ENCODE measurements at places on chromosomes 6 and 20.

- peak; percentile 58 for DNase-seq
- H3K4me3 ChIP-seq, result no peak overlapping the region
- H3K27ac ChIP-seq, result no peak overlapping the region
- H3K4me1 ChIP-seq, result peaks cover 14% of the 10 kb centered on the region
- H3K27me3 ChIP-seq, result no peaks in the 10 kb centered on the region
These were observed 102.1 kb upstream of the LAMP5 start for GRCh38 chr20:9412309-9412708.

DNA sequence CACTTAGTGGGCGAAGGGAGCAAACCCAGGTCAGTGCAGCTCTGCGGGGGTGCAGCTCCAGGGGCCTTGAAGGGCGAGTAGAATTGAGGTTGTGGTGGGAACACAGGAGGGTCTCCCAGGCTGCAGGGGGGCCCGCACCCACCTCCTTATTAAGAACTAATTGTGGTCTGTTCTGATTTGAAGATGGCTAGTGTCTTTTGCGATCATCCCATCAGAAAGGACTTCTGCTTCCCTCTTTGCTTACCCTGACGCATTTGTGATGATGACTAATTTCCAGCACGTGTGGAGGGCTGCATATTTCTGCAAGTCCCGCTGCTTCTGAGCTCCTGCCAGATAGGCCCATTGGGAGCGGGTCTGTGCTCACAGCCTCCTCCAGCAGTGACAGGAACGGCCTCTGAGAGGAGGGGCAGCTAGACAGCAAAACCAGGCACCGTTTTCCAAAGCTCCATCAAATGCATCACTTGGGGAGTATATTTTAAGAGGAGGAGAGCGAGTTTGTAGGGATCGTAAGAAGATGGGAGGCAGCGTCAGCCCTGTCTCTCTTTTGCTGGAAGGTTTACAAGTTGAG is 268.9 kb downstream of the CDH4 start:
- H3K4me3 ChIP-seq, result no peak overlapping the region
- H3K27me3 ChIP-seq, result no peaks in the 10 kb centered on the region
- H3K36me3 ChIP-seq, result no peaks in the 10 kb centered on the region
- H3K27ac ChIP-seq, result no peak overlapping the region
- DNase-seq, result no peak

- peak overlapping the region; percentile 88 for H3K4me3 ChIP-seq
- H3K27me3 ChIP-seq, result no peaks in the 10 kb centered on the region
- H3K27ac ChIP-seq, result peak overlapping the region; percentile 89
- H3K4me1 ChIP-seq, result 0 out of 2 replicates have a peak, but pooled peaks cover 5% of the 10 kb centered on the region
- H3K36me3 ChIP-seq, result no peaks in the 10 kb centered on the region
These were observed 3.6 kb downstream of the SOX4 start for GRCh38 chr6:21596949-21597682.

GRCh38 chr6:110882274-110882619 is 7.7 kb downstream of the AMD1 start:
- H3K36me3 ChIP-seq, result no peaks in the 10 kb centered on the region
- no peaks in the 10 kb centered on the region for H3K27me3 ChIP-seq
- H3K4me3 ChIP-seq, result peak overlapping the region; percentile 40
- 0 out of 2 replicates have a peak overlapping the region, but pooled peaks have one; percentile 38 for H3K27ac ChIP-seq
- no peak for DNase-seq
- H3K4me1 ChIP-seq, result peaks cover 71% of the 10 kb centered on the region

DNA sequence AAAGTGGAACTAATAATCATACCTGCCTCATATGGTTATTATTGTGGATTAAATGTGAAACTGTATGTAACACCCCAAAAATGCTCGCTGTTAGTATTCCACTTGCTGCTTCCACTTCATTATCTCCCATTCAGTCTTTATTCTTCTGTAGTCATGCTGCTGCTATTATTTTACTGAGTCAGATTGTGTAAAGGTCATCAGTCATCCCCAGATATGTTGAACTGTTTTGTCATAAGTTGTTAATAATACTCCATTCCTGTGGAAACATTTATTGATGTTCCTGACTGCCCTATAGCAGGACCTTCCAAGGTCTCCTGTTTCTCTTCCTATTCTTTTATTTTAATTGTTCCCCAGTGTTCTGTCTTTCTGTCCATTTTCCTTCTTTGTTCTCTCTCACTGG is 1148.3 kb downstream of the EPHA7 start:
- no peak overlapping the region for H3K4me3 ChIP-seq
- H3K27me3 ChIP-seq, result no peaks in the 10 kb centered on the region
- H3K36me3 ChIP-seq, result no peaks in the 10 kb centered on the region
- no peak for DNase-seq
- H3K27ac ChIP-seq, result no peak overlapping the region
- no peaks in the 10 kb centered on the region for H3K4me1 ChIP-seq

GRCh38 chr6:135418040-135418760 is 79.3 kb downstream of the AHI1 start:
- H3K27ac ChIP-seq, result no peak overlapping the region
- no peaks in the 10 kb centered on the region for H3K36me3 ChIP-seq
- no peak overlapping the region for H3K4me3 ChIP-seq
- H3K4me1 ChIP-seq, result no peaks in the 10 kb centered on the region

DNA sequence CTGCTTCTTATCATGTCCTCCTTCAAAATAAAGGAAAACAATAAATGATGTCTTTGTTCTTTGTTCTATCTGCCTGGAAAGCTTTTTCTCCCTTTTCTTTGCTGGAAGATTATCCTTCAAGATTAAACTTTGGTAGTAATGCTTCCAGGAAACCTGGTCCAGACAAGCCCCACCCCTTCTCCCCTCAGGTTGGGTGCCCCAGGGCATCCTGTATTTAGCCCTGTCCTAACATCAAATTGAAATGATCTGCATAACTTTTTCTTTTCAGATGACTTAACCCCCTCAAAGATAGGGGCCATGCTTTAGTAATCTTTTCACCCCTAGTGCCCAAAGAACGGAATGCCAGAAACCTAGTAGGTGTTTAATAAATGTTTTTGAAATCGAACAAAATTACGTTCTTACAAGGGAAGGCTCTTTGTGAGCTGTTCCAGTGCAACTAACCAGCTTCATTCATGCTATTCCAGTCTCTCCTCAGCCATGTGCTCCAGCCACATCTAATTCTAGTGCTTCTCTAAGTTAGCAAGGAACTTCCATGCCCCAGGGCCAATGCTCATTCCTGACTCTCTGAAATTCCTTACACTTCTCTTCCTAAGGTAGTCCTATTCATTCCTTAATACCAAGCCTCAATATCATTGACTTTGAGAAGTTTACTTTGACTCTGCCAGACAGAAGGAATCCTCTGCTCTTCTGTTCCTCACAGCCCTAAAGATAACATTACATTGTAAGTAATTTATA is 135.6 kb upstream of the BACH2 start:
- no peak overlapping the region for H3K27ac ChIP-seq
- no peak overlapping the region for H3K4me3 ChIP-seq
- H3K36me3 ChIP-seq, result no peaks in the 10 kb centered on the region
- H3K4me1 ChIP-seq, result no peaks in the 10 kb centered on the region

DNA sequence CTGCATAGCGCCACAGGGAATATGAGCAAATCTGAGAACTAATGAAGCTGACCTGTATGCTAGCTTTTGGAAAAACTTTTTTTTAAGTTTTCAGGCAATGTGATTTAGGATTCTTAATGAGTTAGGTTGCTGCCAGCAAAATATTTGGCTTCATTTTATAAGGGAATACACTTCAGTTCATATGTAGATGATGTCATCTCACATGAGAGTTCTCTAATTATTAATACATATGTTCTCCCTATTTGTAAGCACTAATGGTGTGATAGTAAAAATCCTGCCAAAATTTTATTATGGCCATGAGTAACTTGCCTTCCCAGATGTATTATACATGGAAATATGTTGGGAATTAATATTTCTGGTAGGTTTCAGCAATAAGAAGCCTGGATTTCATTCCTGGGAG is 573.8 kb downstream of the EPM2A start:
- no peak overlapping the region for H3K4me3 ChIP-seq
- no peaks in the 10 kb centered on the region for H3K4me1 ChIP-seq
- no peak overlapping the region for H3K27ac ChIP-seq
- H3K36me3 ChIP-seq, result no peaks in the 10 kb centered on the region
- no peak for DNase-seq

GRCh38 chr20:41167481-41168253 is 30.3 kb downstream of the PLCG1 start:
- H3K36me3 ChIP-seq, result peaks cover 40% of the 10 kb centered on the region
- DNase-seq, result no peak
- no peaks in the 10 kb centered on the region for H3K27me3 ChIP-seq
- H3K27ac ChIP-seq, result no peak overlapping the region

GRCh38 chr6:118677193-118677592 is 25.8 kb upstream of the CEP85L start:
- DNase-seq, result no peak
- H3K27me3 ChIP-seq, result no peaks in the 10 kb centered on the region
- H3K4me1 ChIP-seq, result no peaks in the 10 kb centered on the region
- no peaks in the 10 kb centered on the region for H3K36me3 ChIP-seq
- H3K4me3 ChIP-seq, result no peak overlapping the region
- no peak overlapping the region for H3K27ac ChIP-seq

GRCh38 chr6:96466147-96466863 is 55.3 kb upstream of the UFL1 start:
- H3K27ac ChIP-seq, result no peak overlapping the region
- H3K27me3 ChIP-seq, result no peaks in the 10 kb centered on the region
- H3K36me3 ChIP-seq, result no peaks in the 10 kb centered on the region
- peaks cover 3% of the 10 kb centered on the region for H3K4me1 ChIP-seq
- no peak for DNase-seq

DNA sequence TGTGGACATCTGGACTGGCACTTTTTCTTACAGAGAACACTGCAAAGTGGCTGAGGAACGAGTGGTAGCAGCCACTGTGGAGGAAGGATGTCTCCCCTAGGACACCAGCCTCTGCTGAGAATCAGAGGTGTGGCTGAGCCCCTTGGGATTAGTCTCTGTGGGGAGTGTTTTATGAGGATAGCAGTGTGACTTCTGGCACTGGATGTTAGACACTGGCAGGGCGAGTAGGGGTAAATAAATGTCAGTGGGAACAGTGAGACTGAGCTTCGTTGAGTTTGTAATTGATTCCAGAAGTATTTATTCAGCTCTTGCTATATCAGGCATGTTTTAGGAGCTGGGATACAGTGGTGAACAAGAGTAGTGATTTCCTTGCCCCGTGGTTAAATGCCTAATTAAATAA is 124.0 kb downstream of the JARID2 start:
- peaks cover 12% of the 10 kb centered on the region for H3K4me1 ChIP-seq
- H3K36me3 ChIP-seq, result peaks cover under 1% of the 10 kb centered on the region
- peak overlapping the region; percentile 26 for H3K27ac ChIP-seq

GRCh38 chr6:136411025-136411325 is 121.3 kb upstream of the BCLAF1 start:
- DNase-seq, result no peak
- no peak overlapping the region for H3K27ac ChIP-seq
- H3K4me1 ChIP-seq, result peaks cover 3% of the 10 kb centered on the region
- H3K4me3 ChIP-seq, result no peak overlapping the region
- H3K36me3 ChIP-seq, result no peaks in the 10 kb centered on the region
- no peaks in the 10 kb centered on the region for H3K27me3 ChIP-seq

DNA sequence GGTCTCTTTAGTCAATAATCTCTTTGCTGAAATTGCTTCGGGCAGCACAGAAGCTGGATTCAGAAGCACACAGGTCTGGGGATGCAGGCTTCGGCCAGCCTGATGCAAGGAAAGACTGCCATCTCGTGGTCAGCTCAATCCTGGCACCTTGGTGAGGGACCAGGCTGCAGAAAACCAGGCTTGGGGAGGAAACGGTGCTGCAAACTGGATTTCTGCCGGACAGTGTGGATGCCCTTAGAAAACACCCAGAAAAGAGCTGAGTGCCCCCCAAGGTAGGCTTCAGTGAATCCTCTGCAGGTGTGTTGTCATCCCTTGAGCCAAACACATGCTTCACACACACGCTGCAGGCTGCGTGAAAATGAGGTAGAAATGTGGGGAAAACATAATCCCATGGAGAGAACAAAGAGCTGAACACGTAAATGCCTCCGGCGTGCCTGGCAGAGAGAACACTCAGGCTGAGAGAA is 89.8 kb upstream of the PAX1 start:
- no peak overlapping the region for H3K27ac ChIP-seq
- no peaks in the 10 kb centered on the region for H3K27me3 ChIP-seq
- H3K4me3 ChIP-seq, result no peak overlapping the region
- no peaks in the 10 kb centered on the region for H3K36me3 ChIP-seq
- no peak for DNase-seq

- H3K36me3 ChIP-seq, result no peaks in the 10 kb centered on the region
- H3K27ac ChIP-seq, result no peak overlapping the region
- H3K27me3 ChIP-seq, result no peaks in the 10 kb centered on the region
These were observed 75.4 kb upstream of the ECI2 start for GRCh38 chr6:4210629-4211419.

DNA sequence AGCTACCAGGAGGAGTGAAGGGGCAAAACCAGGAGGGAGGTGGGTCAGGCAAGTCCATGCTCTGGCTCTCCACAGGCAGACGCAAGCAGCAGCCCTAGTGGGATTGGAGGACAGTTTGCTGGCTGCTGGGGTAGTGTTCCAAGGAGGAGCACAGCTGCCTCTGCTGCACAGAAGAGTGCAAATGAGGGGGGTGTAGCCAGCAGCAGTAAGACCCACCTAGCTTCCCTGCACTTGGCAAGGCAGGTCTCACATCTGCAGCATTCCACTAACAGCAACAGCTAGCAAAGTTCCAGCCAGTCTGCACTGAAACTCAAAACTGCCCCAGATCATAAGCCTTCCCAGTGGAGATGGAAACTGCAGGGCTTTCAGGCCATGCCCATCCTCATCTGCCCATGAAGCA is 405.0 kb downstream of the UTRN start:
- no peak overlapping the region for H3K27ac ChIP-seq
- H3K36me3 ChIP-seq, result no peaks in the 10 kb centered on the region
- no peak overlapping the region for H3K4me3 ChIP-seq
- DNase-seq, result no peak
- H3K4me1 ChIP-seq, result no peaks in the 10 kb centered on the region

DNA sequence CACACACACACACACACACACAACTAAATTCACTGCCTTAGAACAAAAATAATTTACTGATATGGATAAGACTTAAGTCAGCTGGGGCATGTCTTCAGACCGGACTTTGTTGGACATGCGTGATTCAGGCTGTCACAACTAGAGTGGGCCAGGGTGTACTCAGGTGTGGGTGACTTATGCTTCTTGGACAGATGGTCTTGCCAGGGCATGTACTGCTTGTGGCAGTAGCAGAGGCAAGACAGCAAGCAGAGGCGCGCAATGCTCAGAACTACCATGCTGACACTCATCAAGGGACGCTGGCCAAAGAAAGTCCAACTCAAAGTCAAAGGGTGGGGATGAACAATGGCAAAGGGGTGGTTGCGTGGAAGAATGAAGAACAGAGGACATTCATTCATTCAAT is 437.5 kb downstream of the CBLN4 start:
- no peaks in the 10 kb centered on the region for H3K4me1 ChIP-seq
- no peak overlapping the region for H3K4me3 ChIP-seq
- no peaks in the 10 kb centered on the region for H3K27me3 ChIP-seq
- no peaks in the 10 kb centered on the region for H3K36me3 ChIP-seq
- DNase-seq, result no peak
- no peak overlapping the region for H3K27ac ChIP-seq
